Right lung (tissue), 10 donors: ENCODE measurements at places on chromosomes 13 and 19. TPM values are rescaled to one million over a fixed set of nuclear protein-coding genes. Genes with fewer than 3 reads are reported as not detected.

CGB2 gene
- not detected for polyA plus RNA-seq

ACER1 gene
- polyA plus RNA-seq: 0.24 TPM

ZNF578 gene
- polyA plus RNA-seq: 2.6 TPM

DNA sequence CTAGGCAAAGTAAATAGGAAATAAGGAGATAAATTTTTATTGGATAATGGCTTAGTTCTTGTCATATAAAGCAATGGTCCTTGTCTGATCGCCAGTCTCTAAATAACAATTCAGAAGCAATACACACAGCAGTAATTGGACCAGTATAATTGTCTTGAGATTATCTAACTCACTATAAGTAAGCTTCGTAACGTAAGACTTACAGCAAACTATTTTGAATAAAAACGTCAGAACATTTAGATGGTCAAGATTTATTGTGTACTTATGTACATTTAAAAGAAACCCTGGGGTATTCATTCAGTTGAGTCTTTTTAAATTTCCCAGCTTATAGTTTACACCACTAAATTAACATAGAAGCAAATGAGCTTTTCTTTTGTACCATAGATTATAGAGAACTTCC lies 20.2 kb upstream of the TRPC4 start:
- no peak for DNase-seq

NAXD gene
- polyA plus RNA-seq: 37.9 TPM

DNA sequence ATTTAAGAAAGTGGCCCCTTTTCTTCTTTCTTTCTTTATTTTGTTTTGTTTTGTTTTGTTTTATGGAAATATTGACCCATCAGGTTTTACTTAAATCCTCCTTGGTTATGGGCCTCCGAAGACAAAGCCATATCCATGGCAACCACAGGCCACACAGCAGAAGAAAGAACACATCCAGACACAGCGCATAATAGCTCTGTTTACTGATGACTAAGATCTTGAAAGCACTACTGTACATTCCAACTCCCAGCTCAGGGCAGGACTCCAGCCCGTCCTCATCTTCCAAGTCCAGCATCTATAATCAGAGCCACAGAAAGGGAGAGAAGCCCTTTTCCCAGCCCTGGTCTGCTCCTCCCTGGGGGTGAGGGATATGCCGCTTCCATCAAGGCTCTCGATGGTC lies 84.3 kb downstream of the NUFIP1 start:
- DNase-seq: peak; percentile 79

GRCh38 chr13:18971576-18972219 lies 209.9 kb downstream of the TUBA3C start:
- no peak for DNase-seq

GRCh38 chr19:35752746-35753350 lies 4.0 kb downstream of the HSPB6 start:
- no peak for DNase-seq

PTH2 gene
- not detected for polyA plus RNA-seq
